ENCODE measurements at places on chromosomes 11 and 22. TPM values are rescaled to one million over a fixed set of nuclear protein-coding genes. Genes with fewer than 3 reads are reported as not detected.

GRCh38 chr22:41826430-41827383 is 6.2 kb upstream of the SREBF2 start:
- no peak for DNase-seq

- DNase-seq = no peak
Observed at GRCh38 chr11:46457659-46458424, 66.3 kb upstream of the CHRM4 start.

- no peak for DNase-seq
Observed at GRCh38 chr22:41288245-41288946, 2.4 kb upstream of the RANGAP1 start.

GRCh38 chr11:27699926-27700350 is 317 bp downstream of the BDNF start:
- no peak for DNase-seq

DNA sequence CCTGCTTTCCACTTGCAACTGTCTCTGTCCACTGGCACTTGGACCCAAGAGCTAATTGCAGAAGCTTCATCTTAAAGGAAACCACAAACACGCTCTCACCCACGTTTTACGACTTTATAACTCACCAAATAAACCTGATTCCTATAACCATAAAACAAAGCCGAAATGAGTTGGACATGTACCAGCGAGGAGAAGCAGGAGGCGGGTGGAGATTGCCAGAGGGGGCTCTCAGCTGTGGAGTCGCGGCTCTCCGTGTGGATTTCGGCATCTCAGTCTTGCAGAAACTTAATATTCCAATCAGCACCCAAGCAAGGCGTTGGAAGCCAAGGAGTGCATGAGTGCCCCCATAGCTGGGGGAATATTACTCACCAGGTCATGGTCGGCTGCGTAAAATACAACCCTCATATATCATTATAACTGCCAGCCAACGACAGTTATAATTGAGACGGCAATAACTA is 483.6 kb downstream of the MN1 start:
- DNase-seq = no peak

DNA sequence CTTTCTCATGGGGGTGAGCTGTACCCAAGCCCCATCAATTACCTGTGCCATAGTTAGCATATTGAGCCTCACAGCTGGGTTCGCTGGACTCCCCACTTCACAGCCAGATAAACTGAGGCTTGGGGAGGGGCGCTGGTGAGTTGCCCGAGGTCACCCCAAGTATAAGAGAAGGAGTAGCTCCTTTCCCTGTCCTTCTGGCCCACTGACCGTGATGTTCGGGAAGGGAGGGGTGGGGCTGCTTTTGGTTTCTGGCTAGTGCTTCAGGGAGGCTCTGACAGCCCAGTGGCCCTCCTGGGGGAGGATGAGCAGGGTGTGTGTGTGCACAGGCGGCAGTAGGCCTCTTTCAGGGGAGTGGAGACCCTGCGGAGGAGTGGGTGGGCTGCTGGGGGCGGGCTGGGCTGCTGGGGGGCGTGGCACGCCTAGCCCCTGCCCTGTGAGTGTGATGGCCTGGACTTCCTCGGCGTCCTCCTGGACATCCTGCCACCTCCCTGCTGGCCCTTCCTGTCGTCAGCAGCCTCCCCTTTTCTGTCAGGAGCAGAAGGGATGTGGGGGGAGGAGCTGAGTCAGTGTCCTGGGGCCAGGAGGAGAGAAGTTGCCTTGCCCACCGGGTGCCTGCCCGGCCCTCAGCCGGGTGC is 50.3 kb downstream of the TRIOBP start:
- DNase-seq = peak; percentile 75

- DNase-seq = no peak
Observed at GRCh38 chr22:49687333-49687732, 140.3 kb downstream of the BRD1 start.

DNA sequence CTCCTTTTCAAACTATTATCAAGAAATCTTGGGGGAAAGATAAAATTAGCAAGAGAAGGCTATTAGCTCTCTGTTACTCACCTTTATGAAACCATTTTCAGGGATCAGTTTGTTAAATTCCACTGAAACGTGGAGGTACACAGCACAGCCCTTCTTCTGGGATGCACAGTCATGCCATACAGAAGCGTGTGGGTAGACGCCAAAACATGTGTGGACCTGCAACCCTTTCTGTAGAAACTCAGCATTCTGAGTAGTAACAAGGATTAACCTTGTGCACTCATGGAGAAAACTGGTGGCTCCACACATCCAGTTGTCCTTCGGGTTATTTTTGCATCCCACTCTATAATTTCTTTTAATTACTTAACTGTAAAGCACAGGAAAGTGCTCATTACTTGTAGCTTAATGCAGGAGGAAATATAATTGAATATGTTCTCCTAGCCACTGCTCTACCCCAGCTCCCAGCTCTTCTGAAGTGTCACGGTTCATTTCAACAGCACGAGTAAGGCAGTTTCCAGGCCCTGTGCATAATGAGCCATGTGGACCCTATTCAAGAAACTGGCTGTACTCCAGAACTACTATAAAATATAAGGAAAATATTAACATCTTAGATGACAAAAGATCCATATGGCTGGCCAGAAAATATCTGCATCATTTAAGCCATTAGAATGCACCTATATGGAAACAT is 26.1 kb downstream of the BDNF start:
- no peak for DNase-seq

DNA sequence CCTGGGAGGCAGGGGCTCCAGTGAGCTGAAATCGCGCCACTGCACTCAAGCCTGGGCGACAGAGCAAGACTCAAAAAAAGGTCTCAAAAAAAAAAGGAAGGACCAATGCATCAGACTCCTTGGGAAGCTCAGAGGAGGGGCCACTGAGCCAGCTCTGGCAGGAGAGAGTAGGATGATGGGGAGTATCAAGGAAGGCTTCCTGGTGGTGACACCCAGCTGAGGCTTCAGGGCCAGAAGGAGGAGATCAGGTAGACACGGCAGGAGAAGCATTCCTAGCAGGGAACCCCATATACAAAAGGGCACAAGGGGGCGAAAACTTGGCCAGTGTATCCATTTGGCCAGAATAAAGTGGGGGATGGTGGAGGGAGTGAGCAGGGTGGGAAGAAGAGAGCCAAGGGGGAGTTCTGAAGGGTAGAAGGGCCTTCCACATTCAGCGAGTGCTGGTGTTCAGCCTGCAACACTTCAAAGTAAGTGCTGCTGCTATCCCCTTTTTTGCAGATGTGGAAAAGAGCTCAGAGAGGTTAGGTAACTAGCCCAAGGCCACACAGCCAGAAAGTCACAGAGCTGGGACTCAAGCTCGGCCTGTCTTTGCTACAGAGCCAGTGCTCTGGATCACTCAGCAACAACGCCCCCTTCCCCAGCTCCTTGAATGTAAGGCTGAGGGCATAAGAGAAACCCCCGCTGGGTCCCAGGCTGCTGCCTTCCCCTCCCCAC is 5.3 kb upstream of the RHOD start:
- no peak for DNase-seq

GRCh38 chr22:30754971-30755758 is 60.5 kb downstream of the OSBP2 start:
- peak; percentile 88 for DNase-seq

DNA sequence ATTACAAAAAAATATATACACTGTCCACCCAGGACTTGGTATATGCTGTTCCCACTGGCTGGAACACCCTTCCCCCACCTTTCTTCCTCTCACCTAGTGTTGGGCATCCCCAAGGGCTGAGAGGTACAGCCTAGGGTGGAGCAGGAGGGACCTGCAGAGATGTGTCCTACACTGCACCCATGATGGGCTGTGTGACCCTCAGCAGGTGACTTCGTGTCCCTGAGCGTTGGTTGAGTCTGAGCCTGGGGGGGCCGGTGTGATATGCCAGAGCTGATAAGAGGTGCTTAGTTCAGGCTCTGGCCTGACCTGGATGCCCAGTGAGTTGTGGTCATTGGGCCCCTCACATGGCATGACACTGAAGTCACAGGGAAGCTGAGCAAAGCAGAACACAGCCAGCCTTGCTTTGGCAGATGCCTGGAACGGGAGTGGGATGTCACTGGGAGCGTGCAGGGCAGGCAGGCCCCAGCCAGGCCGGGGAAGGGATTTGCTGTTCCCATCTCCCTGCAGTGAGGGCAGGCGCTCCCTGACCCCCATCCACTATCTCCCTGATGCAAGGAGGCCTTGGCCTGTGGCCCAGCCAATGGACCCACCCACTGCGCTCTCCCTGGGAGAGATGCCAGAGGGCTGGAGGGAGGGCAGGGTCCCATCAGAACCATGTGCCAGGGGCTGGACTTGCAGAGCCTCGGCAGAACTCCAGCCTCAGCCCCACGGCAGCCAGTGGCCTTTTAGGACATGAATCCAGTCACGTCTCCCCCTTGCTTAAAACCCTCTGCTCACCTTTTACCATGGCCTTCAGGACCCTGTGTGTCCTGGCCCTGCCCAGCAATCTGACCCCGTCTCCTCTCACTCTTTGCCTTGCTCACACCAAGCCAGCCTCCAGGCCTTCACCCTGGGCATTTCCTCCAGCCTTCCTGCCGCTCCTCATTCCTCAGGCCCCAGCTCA is 138.9 kb downstream of the MN1 start:
- DNase-seq = no peak

DNA sequence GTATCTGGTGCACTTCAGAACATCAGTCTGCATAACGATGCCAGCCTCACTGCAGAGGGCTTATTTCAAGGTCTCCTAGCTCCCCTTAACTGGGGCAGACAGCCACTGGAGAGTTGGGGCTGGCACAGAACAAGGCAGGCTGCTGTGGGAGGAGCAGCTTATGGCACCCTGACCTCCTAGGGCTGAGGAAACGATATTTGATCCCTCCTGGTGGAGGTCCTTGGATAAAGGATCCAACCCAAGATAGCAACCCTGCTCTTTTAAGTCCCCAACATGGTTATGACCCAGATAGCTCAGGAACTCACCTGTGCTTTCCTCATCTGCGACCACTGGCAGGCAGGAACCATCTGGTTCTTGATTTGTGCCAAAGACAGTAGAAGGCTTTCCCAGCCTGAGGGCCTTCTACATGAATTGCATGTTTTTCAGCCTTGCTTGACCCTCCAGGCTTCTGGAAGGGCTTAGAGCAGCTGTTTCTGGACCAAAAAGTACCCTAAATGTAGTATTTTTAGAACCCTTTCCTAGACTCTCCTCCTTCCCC is 2.8 kb downstream of the TMEM109 start:
- DNase-seq = no peak

HBG2 gene
- not detected for total RNA-seq

CARD16 gene
- 9.0 TPM for total RNA-seq

All from activated CD4-positive, alpha-beta T cell treated with anti-CD3 and anti-CD28 coated beads, Interleukin-2, amount 10 ng/mL, durations not matched to agents 24 days and 14 days (primary cell).